Left ventricle myocardium inferior (tissue), 1 donor: ENCODE measurements at places on chromosomes 5 and 9. TPM values are rescaled to one million over a fixed set of nuclear protein-coding genes. Genes with fewer than 3 reads are reported as not detected.

GRCh38 chr5:107532169-107532878, 138.4 kb downstream of the EFNA5 start:
- H3K4me1 ChIP-seq: peaks cover 50% of the 10 kb centered on the region
- no peaks in the 10 kb centered on the region for H3K36me3 ChIP-seq
- H3K4me3 ChIP-seq: no peak overlapping the region
- no peak for DNase-seq
- H3K27me3 ChIP-seq: no peaks in the 10 kb centered on the region

The HTR4 gene
- 0.99 TPM for total RNA-seq

The CWC27 gene
- 26.7 TPM for total RNA-seq

DNA sequence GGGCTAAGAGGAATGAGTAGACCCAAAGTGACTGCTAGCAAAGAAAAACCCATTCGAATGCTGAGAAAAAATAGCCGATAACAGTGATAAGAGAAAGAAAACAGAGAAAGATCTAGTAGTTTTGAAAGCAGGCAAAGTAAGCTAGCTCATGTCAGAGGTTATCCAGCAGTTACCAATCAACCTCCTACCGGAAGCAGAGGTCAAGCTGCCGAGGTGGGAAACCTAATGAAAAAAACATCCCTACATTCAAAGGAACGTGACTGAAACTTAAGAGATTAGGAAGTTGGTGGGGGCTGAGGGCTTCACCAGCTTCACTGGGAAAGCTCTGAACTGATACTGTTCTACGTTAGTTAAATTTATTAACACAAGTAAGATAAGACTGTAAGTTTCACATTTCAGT, 32.6 kb downstream of the SSBP2 start:
- no peaks in the 10 kb centered on the region for H3K36me3 ChIP-seq
- peaks cover 65% of the 10 kb centered on the region for H3K4me1 ChIP-seq
- no peaks in the 10 kb centered on the region for H3K27me3 ChIP-seq
- H3K4me3 ChIP-seq: no peak overlapping the region

The CREB3 gene
- 20.6 TPM for total RNA-seq
